Ureter (tissue), 1 donor: ENCODE measurements at places on chromosomes 2 and 18. TPM values are rescaled to one million over a fixed set of nuclear protein-coding genes. Genes with fewer than 3 reads are reported as not detected.

Gene C2orf81
- 5.5 TPM for total RNA-seq

Gene FN1
- total RNA-seq = 125 TPM

Gene IL36B
- not detected for total RNA-seq

Gene CFAP210
- 0.49 TPM for total RNA-seq

Gene MAP3K2
- total RNA-seq = 73.2 TPM

Gene PAIP2B
- 11.6 TPM for total RNA-seq

Gene RAX
- total RNA-seq = not detected

Gene CIB4
- not detected for total RNA-seq

Gene ELOA2
- not detected for total RNA-seq

Gene IL1RL2
- 5.2 TPM for total RNA-seq

Gene SMC6
- total RNA-seq = 14.1 TPM

Gene CDC42EP3
- 95.3 TPM for total RNA-seq

Gene DPY30
- total RNA-seq = 45.7 TPM

Gene MLPH
- 236 TPM for total RNA-seq

Gene OTOS
- total RNA-seq = not detected

Gene SCN3A
- 0.83 TPM for total RNA-seq

Gene MARCHF4
- total RNA-seq = not detected

Gene SERPINB12
- not detected for total RNA-seq

Gene CD8A
- 10.9 TPM for total RNA-seq

Gene LBH
- total RNA-seq = 32.3 TPM

Gene OSBPL1A
- 40.4 TPM for total RNA-seq

Gene VSNL1
- total RNA-seq = 0.39 TPM

Gene STON1
- 16.2 TPM for total RNA-seq

Gene PLA2R1
- 19.0 TPM for total RNA-seq

Gene CCDC150
- total RNA-seq = 1.4 TPM

Gene IFIH1
- 15.2 TPM for total RNA-seq

Gene VIT
- 7.4 TPM for total RNA-seq

Gene DCDC2C
- total RNA-seq = not detected

Gene GREB1L
- 0.05 TPM for total RNA-seq

Gene DSG4
- not detected for total RNA-seq
